HCEC 1CT (cell line): ENCODE measurements at places on chromosomes 1 and 21.

DNA sequence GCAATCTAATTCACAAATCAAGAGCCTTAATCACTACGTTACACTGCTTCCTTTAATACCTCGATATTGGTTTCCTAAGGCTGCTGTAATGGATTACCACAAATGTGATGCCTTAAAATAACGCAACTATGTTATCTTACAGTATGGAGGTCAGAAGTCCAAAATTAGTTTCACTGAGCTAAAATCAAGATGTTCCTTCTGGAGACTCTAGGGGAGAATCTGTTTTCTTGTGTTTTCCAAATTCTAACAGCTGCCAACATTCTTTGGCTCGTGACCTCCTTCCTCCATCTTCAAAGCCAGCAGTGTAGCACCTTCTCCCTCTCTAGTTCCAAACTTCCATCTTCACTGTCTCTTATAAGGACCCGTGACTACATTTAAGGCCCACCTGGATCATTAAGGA lies 335.0 kb upstream of the NFIA start:
- DNase-seq = no peak

DNA sequence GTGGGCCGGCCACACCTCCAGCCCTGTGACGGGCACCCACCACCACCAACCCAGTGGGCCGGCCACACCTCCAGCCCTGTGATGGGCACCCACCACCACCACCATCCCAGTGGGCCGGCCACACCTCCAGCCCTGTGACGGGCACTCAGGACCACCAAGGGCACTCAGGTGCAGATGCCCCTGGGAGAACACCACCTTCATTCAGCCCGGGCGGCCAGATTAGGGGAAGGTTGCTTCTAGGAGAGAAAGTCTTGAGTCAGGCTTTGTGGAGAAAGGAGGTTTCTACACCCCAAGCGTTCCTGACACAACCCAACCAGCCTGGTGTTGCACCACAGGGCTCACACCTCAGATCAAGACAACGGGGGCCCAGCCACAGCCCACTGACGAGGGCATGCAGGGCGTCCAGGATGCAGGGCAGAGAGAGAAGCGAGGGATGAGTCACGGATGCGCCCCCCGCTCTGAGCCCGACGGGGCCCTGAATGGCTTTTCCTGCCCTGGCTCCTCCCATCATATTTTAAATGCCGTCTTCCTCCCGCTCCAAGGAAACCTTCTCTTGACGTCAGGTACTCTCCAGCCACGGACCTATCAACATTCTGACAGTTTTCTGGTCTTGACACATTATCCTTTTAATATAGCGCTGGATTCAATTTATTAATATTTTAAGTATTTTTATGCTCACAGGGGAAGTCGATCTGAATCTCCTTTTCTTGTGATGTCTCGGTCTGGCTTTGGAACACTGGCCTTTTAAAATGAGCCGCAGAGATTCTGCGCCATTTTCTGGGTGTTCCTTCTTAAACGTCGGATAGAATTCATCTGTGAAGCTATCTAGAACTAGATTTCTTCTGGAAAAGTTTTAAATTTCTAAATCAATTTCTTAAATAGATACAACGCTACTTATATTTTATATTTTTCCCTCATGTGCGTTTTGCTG lies 631 bp upstream of the SPATC1L start:
- peak; percentile 38 for DNase-seq

- no peak for DNase-seq
Observed at GRCh38 chr1:22370190-22370498, 81.5 kb upstream of the ZBTB40 start.

DNA sequence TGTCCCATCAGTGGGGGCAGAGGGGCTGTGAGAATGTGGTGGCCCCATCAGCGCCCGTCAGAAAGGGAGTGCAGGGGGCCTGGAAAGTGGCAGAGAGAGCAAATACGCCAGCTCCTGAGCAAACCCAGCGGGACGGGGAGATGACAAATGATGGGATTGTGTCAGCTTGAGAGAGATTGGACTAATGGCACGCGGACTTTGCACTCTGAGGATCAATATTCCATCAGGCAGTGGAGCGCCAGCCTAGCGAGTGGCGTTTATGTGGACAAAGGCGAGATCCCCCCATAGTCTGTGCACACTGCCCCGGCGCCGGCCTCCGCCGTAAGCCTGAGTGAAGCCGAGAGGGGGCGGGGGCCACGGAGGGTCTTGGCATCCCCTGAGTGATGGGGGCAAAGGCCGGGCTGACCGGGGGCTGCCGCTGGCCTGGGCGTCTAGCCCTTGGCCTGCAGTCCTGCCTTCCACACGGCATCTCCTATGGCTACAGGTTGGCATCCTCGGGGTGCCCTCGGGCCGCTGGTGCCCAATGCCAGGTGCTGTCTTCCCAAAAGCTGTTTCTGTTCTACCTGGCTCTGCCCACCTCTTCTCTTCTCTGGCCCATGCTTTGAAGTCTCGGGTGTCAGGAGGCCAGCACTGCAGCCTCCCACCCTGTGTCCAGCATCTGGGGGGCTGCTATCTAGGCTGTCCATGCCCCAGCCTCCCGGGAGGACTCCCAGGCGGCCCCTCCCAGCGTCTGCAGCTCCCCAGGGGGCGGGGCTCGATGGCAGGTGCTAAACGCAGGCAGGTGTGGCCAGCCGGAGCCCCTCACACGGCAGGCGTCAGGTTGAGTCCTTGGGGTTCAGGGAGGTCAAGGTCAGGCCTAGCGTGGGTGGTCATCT lies 46.5 kb downstream of the PRDM16 start:
- DNase-seq = no peak

- DNase-seq = no peak
Observed at GRCh38 chr1:150807249-150808023, 624 bp downstream of the CTSK start.
